ENCODE measurements at places on chromosomes 5 and 9.

GRCh38 chr9:1052365-1053281 lies 2.5 kb downstream of the DMRT2 start:
- no peak for DNase-seq

GRCh38 chr9:91814753-91815152 lies 135.3 kb downstream of the ROR2 start:
- DNase-seq: no peak

DNA sequence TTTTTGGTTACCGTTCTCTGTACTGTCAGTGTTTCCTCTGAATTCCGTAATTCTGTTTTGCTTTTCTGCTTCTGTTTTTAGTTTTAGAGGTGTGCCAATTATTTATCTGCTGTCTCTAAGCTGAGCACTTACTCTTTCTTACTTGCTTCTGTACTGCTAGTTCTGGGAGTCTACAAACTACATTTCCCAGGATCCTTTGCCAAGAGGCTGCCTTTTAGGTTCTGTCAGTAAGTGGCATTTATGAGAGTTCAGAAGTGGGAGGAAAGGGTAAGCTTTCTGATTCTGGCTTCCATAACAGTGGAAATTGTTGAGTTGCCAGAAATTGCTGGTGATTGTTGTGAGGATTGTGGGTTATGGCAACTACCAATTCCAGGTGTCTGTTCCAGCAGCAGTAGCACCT lies 102.4 kb downstream of the OSTF1 start:
- DNase-seq: no peak

GRCh38 chr5:111757355-111758283 lies 625 bp upstream of the NREP start:
- DNase-seq: peak; percentile 87

- DNase-seq: no peak
Observed at GRCh38 chr5:40089269-40089668, 590.4 kb upstream of the PTGER4 start.

DNA sequence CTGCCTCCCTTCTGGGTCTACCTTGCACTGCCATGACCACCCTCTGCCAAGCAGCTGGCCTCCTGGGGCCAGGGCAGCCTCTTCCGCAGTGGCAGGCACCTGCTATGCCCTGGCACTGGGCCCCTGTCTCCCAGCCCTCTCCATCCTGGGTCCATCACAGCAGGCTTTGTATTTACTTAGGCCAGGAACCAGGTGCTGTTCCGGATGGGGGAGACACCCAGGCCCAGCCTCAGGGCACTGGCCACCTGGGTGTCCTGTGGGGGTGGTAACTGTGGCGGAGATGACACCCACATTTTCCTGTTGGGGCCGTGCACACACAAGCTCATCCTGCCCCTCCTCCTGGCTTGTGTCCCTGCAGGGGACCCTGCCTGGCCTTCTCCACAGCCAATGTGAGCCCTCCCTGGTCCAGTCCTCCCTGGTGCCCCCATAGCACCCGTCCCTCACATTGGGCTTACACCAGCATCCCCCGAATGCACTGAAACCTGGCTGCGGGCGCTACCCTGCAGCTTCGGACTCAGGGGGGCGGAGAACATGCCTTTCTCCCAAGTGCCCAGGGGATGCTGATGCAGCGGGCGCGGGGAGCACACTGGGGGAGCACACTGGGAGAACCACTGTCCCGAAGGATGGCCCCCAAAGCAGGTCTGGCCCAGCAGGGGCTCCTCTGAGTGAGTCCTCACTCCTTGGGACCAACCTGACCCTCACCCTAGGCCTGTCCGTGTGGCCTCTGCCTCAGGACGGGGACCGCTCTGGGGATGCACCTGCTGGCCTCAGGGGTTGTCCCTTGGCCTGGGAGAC lies 17.9 kb downstream of the FAM163B start:
- DNase-seq: no peak

DNA sequence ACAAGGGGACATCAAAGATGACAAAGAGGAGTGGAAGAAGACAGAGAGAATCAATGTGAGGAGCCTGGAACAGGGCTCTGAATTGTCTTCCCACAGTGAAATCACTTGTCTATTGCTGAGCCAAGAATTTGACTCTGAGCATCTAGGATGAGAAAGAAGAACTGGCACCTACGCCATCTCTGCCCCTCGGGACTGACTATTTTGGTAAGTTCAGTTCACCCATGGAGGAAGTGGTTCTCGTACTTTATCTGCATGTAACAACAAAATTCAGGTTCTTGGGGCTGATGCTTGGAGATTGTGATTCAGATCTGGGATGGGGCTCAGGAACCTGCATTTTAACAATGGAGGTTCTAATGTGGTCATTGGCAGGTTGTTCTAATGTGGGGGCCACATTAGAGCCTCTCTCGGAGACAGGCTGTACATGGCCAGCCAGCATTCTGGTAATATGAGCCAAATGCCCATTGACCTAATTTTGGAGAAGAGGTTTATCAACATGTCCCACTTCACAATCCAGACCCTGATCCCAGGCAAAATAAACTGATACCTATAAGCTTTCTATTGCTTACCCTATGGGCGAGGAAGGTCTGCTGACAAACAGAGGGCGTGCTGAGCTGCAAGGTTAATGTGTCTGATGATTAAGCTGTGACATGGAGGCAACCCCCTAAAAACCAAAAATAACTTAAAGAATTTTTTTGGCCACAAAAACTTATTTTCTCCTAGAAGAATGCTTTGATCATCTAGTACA lies 2.7 kb upstream of the IL12B start:
- DNase-seq: no peak
